ENCODE measurements at places on chromosomes 7 and 10.

GRCh38 chr7:116490351-116490750 is 9.2 kb upstream of the CAV2 start:
- no peak for DNase-seq

- no peak for DNase-seq
Measured at GRCh38 chr7:154832557-154833138, 170.3 kb downstream of the PAXIP1 start.

DNA sequence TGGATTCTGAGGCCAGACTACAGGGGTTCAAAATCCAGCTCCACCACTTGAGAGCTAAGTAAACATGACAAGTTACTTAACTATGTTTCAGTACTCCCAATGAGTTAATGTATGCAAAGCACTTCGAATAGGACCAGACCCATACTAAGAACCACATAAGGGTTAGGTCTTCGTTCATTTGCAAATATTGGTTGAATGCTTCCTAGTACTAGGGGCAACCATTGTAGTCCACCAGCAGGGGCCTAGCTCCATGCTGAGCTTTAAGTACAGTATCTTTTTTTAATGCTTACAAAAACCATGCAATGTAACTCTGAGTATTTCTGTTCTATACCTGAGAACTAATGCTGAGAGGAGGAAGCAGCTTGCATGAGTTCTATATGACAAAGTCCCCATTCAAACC is 80.4 kb upstream of the PDE1C start:
- DNase-seq: no peak

- no peak for DNase-seq
Measured at GRCh38 chr10:85601526-85601925, 765.1 kb downstream of the GRID1 start.

DNA sequence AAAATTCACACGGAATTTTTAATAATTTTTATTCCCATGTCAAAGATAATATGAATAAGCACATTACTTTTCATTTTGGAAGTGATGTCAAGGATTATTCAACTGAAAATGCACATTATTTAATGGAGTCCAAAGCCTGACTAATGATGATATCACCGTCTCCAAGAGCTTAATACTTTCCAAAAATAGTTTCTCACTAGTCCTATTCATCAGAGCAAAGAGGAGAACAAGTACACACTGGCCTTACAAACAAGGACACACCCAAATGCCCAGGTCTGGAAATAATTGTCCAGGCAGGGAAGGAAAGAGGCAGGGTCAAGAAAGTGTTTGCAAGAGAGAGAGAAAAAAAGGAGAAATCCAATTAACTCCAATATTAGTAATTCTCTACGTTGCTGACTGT is 216.8 kb upstream of the CCDC6 start:
- DNase-seq: no peak

DNA sequence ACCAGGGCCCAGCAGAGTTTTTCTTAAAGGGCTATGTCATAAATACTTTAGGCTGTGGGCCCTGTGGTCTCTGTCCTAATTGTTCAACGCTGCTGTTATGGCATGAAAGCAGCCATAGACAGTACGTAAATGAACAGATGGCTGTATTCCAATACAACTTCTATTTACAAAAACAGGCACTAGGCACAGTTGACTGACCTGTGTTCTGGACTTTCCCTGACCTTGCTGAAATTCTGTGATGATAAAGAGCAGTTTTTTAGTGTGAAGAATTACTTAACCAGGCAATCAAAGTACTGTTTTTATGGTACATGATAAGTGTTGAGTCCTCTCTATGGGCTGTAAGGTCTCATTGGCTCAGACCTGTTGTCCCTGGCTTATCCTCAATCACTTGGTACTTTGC is 17.1 kb downstream of the PDCD11 start:
- no peak for DNase-seq

GRCh38 chr10:29470355-29470705 is 164.4 kb downstream of the SVIL start:
- no peak for DNase-seq

DNA sequence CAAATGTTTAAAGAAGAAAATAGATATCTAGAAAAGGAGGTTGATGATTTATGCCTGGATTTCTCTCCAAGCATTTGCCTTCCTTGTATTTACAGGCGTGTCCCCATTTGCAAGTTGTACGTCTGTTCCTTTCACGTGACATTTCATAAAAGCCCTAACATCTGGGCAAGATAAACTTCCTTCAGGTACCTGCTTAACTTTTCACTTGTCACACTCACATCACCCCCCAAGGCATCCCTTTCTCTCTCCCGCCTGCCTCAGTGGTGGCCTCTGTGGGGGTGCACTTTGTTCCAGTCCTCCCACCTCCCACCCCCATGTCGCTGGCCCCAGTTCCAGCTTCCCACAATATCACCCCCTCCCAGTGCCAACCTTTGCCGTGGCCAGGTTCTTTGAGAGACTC is 6.7 kb downstream of the TWIST1 start:
- no peak for DNase-seq

- no peak for DNase-seq
Measured at GRCh38 chr10:71975087-71975870, 11.1 kb downstream of the CHST3 start.

GRCh38 chr7:24707988-24708615 is 49.2 kb downstream of the GSDME start:
- DNase-seq: no peak

DNA sequence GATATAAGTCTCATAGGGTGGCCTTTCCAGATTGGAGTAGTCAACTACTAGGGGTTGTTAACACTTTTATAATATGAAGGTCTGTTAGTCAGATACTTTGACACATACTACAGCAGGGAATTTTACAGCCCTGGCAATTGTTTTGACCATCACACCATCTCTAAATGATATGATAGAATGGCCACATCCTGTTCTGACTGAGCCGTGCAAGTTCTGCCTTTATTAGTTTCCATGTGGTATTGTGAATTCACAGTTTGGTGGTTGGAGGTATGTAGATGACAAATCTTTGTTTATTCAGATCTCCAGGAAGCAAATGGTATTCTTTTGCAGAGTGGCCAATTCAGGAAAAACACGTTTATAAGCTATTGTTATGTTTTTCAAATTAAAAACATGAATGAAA is 83.0 kb downstream of the NRG3 start:
- no peak for DNase-seq

GRCh38 chr10:10007957-10008356 is 1009.7 kb upstream of the CELF2 start:
- no peak for DNase-seq

DNA sequence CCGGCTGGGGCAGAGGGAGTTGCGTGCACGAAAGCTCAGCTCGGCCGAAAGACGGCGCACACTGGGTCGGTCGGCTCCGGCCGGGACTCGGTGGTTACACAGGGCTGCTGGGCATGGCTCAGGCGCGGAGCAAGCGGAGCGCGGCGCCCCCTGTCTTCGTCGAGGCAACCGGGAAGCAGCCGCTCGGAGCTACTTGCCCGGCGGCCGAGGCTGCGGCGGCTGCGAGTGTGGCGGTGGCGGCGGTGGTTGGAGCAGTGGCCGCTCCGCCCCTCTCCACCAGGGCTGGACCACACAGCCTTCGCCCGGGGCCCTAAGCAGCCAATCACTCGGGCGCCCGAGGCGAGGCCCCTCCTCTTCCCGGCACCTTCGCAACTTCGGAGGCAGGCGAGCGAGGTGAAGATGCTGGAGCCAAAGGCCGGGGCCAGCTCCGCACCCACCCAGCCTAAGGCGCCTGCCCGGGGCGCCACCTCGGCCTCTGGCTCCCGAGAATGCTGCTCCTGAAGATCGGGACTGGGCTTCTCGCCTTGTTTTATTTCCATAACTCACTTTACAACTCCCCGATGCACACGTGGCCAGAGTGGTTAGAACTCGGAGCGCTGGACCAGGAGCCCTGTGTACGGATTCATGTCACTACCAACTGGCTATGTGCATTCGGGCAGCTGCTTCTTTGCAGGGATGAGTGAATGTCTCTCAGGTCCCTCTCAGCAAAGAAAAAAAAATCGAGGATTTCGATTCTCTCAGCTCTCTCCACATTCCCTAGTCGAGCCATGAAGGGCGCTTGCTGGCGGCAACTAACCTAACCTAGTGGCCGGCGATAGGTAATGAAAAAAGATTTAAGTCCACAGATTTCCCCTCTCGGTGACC is at the start of gene TLL2:
Gene TLL2 (minus strand): TSS at position 229 of the 864 bp plus-strand sequence. CDS start 241 bp downstream, outside the sequence.
- DNase-seq: peak; percentile 52

GRCh38 chr7:135710417-135711138 is 17.4 kb downstream of the SLC13A4 start:
- no peak for DNase-seq

- no peak for DNase-seq
Measured at GRCh38 chr10:66767707-66768106, 158.1 kb upstream of the LRRTM3 start.

DNA sequence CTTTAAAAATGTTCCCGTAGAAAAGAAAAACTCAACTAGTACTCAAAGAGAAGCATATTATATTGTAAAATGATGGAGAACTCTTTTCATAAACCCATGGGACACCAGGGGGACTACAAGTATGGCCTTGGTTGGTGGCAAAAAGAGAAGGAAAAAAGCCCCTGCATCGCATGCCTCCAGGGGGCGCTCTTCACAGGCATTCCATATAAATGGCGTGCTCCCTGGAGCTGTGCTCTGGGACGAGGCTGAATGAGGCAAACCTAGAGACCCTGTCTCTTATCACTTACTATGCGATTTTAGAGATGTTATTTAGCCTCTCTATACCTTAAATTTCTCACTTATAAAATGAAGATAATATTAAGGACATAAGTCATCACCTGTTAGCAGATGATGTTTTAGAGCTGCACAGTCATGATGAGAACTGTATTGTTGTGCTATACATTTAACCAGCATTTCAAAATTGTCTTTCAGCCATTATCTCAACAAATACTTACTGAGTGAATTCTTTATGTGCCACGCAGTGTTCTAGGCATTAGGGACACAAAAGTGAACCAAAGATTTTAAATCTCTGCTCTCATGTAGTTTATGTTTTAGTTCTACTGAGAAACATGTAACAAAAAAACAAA is 105.8 kb downstream of the ARHGAP21 start:
- DNase-seq: no peak

DNA sequence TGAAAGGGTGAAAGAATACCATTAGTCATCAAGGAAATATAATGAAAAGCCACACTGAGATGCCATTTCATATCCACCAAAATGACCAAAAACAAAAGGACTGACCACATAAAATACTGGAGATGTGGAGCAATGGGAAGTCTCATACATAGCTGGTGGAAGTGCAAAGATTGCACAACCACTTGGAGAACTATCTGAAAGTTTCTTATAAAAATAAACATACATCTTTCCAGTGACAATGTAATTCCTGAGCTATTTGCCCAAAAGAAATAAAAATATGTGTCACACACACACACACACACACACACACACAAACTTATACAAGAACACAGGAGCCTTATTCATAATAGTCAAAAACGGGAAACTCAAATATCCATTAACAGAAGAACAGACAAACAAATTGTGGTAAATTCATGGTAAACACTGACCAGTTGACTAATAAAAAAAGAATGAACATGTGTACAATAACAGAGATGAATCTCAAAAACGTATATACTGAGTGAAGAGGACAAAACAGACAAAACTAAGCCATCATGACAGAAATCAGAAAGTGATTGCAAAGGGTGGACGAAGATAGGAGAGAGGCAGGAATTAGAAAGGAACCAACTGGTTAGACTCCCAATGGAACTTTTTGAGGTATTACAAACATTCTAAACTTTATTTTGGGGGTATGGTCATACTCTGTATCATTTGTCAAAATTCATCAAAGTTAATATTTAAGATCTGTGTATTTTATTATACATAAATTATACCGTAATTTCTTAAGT is 21.5 kb downstream of the WASL start:
- DNase-seq: peak; percentile 46

DNA sequence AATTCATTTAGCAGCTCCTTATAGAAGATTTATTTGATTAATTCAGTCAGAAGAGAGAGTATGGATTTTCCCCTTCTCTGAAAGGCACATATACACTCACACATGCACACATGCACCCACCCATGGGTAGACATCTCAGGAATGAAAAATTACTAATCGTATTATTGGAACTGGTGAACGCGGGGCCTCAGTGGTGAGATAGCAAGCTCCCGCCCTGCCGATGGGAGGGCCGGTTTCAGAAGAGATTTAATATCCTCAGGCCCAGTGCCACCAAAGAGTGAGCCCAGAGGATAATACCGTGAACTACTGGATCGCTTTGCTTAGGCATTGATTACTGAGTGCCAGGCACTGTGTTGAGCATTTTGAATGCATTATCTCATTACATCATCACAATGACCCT is 38.0 kb upstream of the EMX2 start:
- DNase-seq: no peak

GRCh38 chr7:148964483-148965267 is 63.6 kb downstream of the PDIA4 start:
- DNase-seq: no peak

GRCh38 chr7:50707236-50708006 is 75.3 kb downstream of the GRB10 start:
- no peak for DNase-seq

DNA sequence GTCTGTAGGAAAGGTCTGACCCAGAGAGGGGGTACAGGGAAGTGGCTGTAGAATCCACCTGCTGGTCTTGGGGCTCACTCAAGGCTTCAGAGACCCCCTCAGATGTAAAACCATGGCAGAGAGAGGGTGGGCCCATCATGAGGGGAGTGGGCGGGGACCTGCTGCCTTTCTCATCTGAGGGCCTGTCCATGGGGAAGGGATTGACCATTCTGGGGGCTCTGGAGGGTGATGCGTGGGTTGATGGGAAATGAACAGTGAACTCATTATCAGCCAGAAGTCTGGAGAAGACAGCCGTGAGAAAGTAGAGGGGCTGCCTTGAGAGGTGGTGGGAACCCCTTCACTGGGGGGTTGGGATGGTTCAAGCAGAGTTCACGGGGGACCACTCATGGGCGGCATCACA is 66.8 kb downstream of the MINDY4 start:
- no peak for DNase-seq

DNA sequence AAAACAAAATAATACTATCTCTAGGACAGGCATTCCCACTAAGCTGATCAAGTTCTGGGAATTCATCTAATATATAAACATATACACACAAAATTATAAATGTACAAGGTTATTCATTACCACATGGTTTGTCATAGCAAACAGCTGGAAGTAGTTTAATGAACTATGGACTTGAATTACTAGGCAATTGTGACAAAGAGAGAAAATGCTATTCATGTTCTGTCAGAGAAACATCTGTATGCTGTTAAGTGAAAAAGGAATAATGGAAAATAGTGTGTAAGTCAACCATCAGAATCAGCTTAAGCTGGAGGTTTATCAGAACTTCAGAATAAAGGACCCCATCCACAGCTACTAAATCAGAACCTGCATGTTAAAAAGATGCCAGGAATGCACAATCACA is 2.8 kb downstream of the ZNF248 start:
- no peak for DNase-seq

DNA sequence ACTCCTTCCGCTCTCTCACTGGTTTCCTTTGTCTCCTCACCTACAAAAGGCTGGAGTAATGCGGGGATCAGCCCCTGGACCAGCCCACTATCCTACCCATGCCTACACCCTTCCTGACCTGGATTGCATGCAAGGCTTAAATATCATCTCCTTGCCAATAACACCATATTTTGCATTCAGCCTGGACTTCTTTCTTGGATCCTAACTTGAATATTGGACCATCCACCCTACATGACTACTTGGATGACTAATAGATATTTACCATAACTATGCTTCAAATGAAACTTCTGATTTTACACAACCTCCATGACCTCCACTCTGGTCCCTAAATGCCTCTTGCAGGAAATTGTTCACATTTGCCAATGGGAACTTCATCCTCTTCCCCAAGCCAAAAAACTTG is 188.3 kb upstream of the AKR1E2 start:
- no peak for DNase-seq

All from brain pericyte (primary cell).